ENCODE measurements at places on chromosomes 4 and X.

- no peak for DNase-seq
These were observed 1.7 kb upstream of the METTL14 start for GRCh38 chr4:118683513-118683912.

GRCh38 chr4:70749313-70749712, 27.5 kb downstream of the RUFY3 start:
- no peak for DNase-seq

DNA sequence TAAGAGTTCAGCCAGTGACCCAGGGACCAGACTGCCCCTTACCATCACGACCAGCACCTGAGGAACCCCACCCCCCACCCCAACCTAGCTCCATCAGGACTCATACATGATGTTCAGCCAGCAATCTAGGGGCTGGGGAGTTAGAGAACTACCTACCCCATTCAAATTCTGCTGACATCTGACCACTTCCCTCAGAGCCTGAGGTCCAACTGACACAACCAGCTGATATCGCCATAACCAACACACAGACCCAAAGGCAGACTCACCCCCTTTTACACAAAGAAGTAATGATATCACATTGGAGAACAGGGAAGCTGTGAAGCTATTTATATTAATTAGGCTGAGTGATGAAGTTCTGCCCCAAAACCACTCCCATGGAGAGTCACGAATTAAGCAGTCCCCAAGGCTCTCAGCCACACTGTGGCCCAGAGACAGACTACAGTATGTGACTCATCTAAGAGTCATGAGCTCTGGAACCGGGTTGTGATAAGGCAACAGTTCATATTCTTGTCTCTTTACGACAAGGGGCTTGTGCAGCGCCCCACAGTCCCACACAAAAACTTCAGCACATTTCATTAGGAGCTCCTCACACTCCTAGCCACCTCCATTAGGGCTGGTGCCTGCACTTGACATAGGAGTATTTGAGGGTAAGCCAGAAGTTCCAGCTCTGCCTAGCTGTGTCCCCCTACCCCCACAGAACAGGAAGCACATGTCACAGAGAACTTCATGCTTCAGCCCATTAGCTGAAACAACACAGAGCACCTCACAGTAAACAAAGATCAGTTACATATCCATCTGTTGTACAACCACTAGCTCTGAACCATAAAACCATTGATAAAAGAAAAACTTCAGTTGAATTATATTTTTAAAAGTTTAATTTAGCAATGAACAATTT, 184.7 kb upstream of the ZCCHC13 start:
- no peak for DNase-seq

DNA sequence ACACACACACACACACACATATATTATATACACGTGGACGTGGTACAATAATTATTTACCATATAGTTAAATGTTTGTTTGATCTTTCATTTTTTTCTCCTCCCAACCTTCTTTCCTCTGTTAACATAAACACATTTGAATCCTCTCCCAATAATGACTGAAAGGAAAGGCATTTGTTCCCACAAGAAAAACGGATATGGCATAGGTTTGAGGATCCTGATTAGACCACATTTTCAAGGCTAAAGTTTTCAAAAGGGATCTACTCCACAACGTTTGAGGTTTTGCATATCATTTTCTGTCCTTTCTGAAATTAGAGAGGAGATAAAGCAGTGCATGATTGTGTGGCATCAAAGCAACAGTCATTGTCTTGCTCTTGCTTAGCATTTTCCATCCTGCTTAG, 1883.4 kb downstream of the STIM2 start:
- DNase-seq = no peak
